NCI-H187 treated with DMSO at 0.1 percent for 48 hours (cell line): ENCODE measurements at places on chromosomes 12 and 14.

DNA sequence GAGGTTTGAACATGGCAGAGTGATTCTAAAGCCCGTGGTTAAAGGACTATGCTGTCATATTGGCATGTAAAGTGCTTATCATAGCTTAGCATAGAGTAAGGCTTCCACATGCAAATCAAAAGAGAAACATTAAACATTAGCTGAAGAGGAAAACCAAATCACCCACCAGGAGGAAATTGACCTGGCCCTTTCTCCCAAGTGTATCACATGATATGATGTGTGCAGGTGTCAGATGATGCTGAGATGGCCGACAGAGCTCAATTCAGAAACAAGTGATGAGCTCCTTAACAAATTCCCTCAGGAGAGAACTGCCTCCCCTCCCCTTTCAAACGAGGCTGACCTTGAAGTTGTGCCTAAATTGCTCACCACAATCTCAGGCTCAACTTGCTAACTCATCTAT is 217.1 kb upstream of the BTG1 start:
- DNase-seq: no peak

DNA sequence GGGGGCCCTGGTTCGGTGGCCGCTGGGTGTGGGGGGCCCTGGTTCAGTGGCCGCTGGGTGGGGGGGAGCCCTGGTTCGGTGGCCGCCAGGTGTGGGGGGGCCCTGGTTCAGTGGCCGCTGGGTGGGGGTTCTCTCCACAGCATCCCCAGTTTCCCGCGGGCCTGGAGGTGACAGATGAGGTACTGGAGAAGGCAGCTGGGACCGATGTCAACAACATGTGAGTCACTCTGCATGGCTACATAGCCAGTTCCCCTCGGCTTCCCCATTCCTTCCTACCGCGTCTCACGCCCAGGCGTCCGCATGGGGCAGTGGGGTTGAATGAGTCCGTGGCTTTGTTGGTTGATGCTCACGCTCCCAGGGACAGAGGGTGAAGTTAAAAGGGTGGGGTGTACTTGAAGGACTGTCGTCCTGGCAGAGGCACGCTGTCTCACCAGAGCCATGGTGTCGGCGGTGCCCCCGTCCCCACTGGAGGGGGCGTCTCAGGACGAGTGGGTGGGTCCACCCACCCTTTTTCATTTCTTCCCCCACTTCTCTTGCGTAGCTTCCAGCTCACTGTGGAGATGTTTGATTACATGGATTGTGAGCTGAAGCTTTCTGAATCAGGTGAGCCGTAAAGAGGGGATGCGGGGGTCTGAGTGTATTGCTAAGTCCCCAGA is 15.6 kb downstream of the HIP1R start:
- no peak for DNase-seq

DNA sequence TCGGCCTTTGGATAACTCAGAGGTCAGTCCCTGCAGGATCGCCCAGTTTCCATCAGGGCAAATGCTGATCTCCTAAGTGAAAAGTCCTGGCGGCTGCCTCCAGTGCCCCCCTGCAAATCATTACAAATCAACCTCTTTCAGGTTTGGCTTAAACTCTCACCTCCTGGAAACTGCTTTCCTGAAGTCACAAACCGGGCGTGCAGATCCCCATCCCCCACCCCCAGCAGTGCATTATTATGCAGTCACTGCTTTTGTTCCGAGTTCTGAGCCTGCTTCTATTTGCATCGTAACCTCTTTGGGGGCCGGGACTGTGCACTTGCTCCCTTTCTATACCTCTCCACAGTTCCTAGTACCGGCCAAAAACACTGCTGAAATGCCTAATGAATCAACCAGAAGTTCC is at the start of gene USP44:
Gene USP44, minus strand, starts transcription at position 172 of the 400 bp plus-strand sequence. CDS start 17,220 bp downstream, outside the sequence.
- no peak for DNase-seq

- DNase-seq: no peak
These were observed 163.0 kb downstream of the RBM19 start for GRCh38 chr12:113802966-113803758.

DNA sequence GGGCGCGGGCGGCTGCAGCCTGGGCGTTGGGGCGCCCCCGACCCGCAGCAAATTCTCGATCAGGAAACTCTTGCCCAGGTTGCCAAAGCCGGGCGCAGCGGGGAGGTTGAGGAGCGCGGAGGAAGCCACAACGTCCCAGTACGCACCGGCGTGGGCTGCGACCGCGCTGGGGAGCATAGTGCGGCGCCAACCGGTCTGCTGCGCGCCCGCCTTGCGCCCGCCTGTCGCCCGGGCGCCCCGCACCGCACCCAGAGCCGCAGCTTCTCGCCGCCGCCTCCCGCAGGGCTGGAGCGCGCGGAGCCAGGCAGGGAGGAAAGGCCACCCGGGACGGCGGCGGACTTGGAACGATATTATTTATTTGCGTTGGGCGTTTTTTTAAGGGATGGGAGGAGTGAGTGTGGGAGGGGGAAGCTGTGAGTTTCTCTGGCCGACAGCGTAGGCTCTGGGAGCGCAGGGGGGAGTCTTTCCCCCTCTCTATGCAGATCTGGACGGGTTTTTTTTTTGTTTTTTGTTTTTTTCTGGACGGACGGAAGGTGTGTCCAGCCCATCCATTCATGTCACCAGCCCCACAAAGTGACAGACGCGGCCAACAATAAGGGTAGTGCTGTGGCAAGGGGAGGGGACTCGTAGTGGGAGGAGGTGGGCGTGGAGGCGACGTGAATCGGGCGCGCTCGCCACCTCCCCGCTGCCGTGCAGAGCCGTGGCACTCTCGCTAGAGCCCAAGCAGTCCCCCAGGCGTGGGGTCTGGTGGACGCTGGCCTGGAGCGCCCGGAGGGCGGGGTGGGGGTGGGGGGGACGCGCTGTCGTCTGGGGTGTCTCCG is at the start of gene DBX2:
Gene DBX2, minus strand, starts transcription at position 349 of the 821 bp plus-strand sequence. Its CDS starts 172 bp downstream, at position 177.
- no peak for DNase-seq

DNA sequence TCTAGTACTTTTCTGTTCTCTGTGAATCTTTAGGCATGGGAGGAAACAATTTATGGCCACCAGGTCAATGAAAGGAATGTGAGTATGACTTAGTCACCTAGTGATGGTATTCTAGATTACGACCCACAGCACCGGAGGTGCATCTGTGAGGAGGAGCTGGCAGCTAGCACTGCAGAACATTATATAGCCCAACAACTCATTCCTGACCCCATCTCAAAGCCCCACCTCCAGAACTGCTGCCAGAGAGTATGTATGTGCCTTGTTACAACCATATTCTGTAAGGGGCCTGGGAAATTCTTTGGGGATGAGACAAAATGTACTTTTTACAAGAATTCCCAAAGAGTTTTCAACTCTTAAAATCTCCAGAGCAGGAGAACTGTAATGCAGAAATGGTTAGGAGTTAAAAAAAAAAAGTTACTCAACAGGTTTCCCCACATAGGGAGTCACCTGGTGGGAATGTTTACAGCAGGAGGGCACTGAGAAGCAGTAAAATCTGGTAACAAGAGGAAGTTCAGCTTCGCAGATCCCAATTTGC is 34.9 kb upstream of the CERS5 start:
- no peak for DNase-seq

DNA sequence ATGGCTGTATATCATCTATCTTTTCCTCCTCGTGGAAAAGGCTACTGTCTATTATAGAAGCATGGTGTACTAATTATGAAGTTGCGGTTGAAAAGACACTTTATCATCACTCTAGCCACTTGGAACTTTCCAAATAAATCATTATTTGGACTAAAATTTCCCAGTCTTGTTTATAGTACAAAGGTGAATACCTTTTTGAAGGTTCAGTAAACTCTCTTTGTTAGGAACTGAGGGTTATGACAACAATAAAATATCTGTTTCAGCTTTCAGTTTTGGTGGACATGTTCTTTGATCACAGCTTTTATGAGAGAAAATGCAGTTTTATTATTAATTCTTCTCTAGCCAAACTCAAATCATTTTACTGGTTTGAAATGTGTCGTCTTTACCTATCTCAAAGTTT is 216.7 kb downstream of the FBXL14 start:
- DNase-seq: no peak

GRCh38 chr14:65813760-65814384 is 401.3 kb downstream of the FUT8 start:
- DNase-seq: no peak

DNA sequence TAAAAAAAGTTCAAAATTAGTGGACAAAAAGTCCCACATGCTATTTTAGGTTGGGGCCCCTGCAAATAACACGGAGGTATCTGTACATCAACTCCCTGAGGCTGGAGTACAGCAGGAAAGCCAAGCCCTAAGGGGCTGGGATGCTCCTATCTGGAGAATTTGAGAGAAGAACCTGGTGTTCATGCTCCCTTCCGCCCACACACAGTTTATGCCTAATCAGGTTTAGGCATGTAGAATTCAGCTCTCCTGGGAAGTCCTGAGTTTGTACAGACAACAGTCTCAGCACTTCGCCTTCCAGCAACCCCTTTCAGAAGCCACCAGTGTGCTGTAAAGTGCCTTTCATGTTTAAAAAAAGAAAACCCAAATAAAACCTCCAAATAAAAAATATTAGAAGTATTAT is 237.3 kb upstream of the GRIP1 start:
- DNase-seq: no peak

- no peak for DNase-seq
These were observed 997.8 kb downstream of the NRXN3 start for GRCh38 chr14:79167957-79168356.

DNA sequence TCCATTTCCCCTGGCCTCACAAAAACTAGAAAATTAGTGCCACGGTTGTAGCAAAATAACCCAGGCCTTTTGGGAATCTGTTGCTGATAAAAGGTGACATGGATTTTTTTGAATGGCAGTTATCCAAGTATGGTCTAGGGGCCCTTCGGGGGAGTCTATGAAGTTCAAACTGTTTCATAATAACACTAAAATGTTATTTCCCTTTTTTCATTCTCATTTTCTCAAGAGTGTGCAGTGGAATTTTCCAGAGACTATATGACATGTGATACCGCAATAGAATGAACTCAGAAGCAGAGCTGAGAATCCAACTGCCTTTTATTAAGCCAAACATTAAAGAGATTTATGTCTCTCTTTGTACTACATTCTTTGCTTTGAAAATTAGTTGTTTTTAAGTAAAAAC is 26.9 kb downstream of the GSTZ1 start:
- no peak for DNase-seq

- peak; percentile 62 for DNase-seq
These were observed 20.9 kb upstream of the BLTP3B start for GRCh38 chr12:100163416-100164152.

DNA sequence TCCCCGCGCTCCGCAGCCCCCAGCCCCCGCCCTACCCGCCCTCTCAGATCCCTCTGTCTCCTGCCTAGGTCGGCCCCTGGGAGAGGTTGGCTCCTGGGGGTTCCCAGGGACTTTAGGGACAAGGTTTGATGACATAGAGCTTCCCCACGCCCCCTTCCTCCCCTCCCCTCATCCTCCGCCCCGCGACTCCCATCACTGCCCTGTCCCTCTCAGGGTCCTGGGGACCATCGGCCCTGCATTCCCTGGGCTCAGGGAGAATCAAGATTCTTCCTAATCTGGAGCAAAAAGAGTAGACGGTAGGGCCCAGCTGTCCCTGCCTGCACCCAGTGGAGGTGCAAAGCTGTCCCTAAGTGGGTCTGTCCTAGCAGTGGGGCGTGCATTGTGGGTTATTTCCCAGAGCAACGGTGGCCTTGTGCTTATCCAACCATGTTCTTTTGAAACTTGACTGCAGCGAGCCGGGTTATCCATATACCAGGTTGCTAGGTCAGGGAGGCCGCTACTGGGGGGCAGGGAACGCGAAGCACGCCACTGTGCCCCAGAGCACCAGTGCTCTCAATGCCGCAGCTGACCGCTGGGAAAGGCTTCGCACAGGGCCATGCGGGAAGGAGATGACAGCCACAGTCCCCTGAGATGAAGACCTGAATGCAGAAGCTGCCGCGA is 124.4 kb upstream of the PRMT8 start:
- DNase-seq: no peak

DNA sequence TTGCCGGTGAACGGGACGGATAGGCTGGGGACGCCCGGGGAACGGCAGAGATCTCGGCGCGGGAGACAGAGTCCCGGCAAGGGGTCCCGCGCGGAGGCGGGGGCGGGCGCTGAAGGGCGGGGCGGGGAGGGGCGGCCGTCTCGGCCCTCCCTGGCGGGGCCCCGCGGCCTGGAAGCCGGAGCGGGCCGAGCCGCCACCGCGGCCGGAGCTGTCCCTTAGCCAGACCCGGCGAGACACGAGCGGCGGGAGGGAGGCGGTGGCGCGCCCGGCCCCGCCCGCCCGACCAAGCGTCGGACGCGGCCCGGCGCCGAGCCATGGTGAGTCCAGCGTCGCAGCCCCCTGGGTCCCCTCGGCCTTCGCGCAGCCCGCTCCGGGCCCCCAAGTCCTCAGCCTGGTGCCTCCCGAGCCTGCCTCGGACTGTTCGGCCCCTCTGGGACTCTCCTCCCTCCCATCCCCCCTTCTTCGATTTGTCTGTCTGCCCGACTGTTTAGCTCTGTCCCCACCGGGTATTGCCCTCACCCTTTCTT is at the start of gene ARHGEF40:
Gene ARHGEF40, plus strand, starts transcription at position 222 of the 527 bp plus-strand sequence. Its CDS starts 93 bp downstream, at position 315.
- DNase-seq: no peak

DNA sequence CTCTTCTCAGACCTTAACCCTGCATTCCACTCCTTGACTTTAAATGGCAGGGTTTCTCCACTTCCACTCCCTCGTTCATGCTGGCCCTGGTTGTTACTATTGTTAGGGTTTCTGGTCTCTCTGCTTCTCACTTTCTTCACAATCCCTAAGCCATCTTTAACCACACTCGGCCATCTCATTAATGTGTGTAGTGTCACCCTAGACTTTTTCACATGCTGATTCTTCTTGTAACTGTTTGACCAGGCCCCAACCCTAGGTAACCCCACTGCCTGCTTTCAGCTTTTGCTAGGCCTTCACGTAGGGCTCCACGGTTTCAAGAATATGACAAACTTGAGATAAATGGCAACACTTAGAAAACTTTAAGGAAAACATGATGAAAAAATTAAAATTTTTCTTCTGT is 195.1 kb downstream of the IPO8 start:
- DNase-seq: no peak

GRCh38 chr12:56321027-56321426 is 5.2 kb upstream of the CNPY2 start:
- no peak for DNase-seq

DNA sequence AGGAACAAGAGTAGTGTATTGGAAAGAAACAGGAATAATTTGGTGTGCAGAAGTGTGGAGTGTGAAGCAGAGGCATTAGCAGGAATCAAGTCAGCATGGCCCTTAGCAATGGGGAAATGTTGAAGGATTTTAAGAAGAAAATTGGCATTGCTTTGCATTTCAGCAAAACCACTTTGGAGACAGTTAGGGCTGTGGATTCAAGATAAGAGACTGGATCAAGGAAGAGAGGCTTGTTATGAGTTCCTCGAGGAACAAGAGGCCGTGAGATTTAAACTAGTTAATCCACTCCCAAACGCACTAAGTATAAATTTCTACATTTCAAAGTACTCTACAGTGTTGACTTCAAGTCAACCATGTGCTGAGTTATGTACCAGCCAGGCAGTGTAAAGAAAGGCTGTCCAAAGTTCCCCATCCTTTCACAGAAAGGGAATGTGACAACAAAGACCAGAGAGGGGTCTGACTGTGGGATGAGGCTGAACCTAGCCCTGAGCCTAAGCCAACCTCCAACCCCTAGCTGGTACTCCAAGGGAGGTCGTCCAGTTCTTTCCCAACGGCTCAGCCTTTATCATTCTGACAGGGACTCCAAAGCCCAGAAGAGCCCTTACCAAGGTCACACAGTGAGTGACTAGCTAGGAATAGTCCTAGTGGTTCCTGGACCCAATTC is 91.2 kb upstream of the BMP4 start:
- no peak for DNase-seq

GRCh38 chr14:40417777-40418401 is 985.7 kb upstream of the FBXO33 start:
- peak; percentile 8 for DNase-seq

GRCh38 chr12:101713930-101714329 is 16.5 kb downstream of the CHPT1 start:
- DNase-seq: no peak
